Posterior vena cava (tissue), 2 donors: ENCODE measurements at places on chromosomes 13 and 19. TPM values are rescaled to one million over a fixed set of nuclear protein-coding genes. Genes with fewer than 3 reads are reported as not detected.
A peak's percentile ranks its signal among the peaks of the same experiment; 100 is the strongest.

CLC gene
- total RNA-seq, result not detected

CYP2B6 gene
- total RNA-seq, result not detected

TMEM145 gene
- total RNA-seq, result not detected

GRCh38 chr19:7492558-7492957 lies 3.7 kb upstream of the PEX11G start:
- no peak for DNase-seq

GRCh38 chr19:46241626-46242025 lies 12.1 kb downstream of the IGFL1 start:
- DNase-seq, result no peak

GRCh38 chr19:2170219-2170618 lies 6.5 kb downstream of the DOT1L start:
- DNase-seq, result no peak

GRCh38 chr13:53276265-53276664 lies 247.7 kb downstream of the OLFM4 start:
- DNase-seq, result no peak

ATP4A gene
- not detected for total RNA-seq

DNA sequence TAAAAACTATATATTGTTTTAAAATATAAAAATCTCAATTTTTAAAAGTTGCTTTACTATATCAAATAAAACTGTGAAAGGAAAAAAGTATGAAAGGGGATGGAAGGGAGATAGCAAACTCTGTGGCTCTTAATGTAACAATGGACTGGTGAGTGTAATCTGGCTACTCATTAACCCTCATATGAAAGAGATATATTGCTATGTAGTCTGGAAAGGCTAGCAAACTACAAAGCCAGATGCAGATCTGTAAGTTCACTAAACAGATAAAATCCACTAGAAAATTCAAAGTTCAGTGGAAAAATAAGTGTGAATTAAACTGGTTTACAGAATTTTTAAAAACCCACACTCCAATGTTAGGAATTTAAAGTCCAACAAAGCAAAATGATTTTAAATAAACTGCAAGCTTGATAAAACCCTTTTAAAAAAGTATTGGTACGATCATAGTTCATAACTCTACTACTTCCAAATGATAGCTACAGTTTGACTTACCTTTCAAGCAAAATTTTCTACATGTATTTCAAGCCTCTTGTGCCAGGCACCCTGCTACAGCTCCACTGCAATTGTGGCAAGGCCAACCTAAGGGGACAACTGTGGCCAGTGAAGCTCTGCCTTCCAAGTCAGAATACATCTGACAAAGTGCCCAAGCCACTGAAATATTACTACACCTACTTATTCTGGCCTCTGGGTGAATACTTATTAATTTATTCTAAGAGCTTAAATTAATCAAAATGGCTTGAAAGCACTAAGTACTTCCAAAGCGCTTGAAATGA lies 647 bp upstream of the ELF1 start:
- no peak for DNase-seq

DNA sequence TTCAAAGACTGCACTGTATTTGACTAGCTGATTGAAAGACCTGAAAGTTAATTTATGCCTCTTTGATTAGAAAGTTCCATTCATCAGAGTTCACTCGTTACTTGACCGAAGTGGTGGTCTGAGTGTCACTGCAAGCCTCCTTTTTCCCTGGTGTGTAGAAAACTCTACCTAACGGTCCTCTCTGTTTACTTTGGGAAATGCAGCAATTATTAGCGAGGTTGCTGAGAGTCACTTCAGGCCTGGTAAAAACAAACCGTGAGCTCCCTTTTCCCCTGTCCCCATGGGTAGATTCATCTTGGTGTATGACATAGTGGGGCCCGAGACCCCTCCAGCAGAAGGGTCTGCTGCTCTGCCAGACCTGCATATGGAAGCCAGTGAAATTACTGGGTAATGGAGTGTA lies 126.8 kb upstream of the RNF113B start:
- DNase-seq, result no peak

DNA sequence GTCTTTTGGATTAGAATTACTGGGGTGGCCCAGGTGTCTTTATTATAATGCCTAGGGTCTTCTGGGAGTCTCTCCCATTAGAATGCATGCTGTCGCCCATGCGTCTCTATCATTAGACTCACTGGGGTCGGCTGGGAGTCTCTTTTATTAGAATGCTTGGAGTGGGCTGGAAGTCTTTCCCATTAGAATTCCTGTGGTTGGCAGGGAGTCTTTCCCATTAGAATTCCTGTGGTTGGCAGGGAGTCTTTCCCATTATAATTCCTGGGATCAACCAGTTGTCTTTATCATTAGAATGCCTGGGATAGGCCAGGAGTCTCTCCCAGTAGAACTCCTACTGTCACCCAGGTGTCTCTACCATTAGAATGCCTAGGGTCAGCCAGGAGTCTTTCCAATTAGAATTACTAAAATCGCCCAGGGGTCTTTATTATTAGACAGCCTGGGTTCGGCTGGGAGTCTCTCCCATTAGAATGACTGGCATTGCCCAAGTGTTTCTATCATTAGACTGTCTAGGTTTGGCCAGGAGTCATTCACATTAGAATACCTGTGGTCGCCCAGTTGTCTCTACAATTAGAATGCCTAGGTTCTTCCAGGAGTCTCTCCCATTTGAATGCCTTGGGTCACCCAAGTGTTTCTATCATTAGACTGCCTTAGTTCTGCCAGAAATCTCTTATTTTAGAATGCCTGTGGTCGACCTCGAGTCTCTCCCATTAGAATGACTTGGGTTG lies 1558.5 kb downstream of the UQCRFS1 start:
- no peak for DNase-seq

DNA sequence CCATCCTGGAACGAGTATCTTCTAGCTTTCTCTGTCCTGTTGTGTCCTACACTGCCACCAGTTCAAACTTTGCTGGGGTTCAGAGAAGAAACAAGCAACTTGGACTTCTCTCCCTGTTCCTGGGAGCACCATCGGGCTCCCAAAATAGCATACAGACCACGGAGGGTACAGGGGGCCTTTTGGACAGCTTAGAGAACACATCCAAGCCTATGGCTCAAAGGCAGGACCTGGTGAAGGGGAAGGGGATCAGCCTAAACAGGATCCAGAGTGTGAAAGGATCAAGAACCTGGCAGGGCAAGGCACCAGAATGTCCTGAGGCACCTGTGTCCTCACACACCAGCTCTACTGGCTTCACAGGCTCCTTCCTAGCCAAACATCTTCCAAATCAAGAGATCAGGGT lies 1336.5 kb downstream of the UQCRFS1 start:
- DNase-seq, result no peak

GRCh38 chr19:56176881-56177280 lies 1.1 kb downstream of the GALP start:
- DNase-seq, result no peak

CALR3 gene
- total RNA-seq, result not detected

GRCh38 chr13:79062291-79062690 lies 343.8 kb downstream of the RBM26 start:
- no peak for DNase-seq

TTC9B gene
- not detected for total RNA-seq

DNA sequence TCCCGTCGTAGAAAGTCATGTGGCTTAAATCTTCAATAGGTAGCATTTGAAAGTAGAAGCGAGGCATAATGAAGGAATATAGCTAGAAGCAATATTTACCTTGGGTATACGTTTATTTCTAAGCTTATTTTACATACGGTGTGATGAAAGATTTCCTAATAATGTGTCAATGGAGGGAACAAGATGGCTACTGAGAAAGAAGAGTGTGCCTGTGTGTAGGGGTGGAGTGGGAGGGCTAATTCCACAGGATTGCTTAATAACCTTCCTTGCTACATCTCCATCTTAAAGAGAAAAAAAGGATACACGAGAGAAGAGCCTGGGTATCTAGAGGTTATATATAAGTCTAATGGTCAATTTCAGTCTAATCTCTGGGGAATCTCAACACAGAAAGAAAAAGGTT lies 2.0 kb downstream of the SPART start:
- DNase-seq, result no peak

DNA sequence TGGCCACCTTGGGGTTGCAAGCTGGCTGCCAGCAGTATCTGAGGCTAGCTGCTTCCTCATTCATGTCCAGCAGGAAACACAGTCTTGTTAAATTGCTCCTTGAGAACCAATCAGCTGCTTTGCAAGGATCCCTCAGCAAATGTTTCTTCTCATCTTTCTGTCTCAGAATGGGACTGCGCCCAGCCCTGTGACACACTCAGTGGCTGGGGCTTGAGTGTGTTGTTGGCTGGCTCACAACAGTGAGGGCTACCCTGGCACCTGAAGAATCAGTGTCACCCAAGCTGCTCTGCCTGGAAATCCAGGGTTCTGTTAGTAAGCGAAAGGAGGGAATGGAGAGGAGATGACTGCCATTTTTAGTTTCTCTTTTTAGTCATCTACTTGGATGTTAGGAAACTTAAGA lies 317.2 kb downstream of the DCT start:
- DNase-seq, result peak; percentile 65

CEACAM7 gene
- total RNA-seq, result not detected

HNRNPM gene
- total RNA-seq, result 118 TPM

GRCh38 chr19:17908244-17908643 lies 24.6 kb upstream of the CCDC124 start:
- no peak for DNase-seq

MBD3L3 gene
- not detected for total RNA-seq

- DNase-seq, result no peak
These were observed 61.9 kb upstream of the DOCK9 start for GRCh38 chr13:99039718-99040280.

UBA52 gene
- total RNA-seq, result 767 TPM

DNA sequence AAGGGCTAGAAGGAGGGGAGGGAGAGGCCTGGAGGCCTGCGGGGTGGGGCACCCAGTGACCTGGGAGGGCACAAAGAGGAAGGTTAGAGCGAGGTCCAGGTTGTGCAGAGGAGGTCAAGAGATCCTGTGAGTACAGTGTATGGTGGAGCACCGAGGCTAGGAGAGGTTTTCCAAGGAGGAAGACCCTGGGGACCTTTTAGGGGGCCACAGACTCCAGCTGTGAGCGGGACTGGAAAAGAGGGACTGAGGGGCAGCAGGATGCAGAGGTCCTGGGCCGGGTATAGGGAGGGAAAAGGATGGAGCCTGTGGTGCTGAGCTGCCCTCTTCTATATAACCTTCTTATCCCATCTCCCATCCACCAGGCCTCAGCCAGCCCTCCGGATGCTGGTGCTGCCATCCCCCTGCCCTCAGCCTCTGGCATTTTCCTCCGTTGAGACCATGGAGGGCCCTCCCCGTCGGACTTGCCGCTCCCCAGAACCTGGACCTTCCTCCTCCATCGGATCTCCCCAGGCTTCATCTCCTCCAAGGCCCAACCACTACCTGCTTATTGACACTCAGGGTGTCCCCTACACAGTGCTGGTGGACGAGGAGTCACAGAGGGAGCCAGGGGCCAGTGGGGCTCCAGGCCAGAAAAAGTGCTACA lies 863 bp downstream of the ZNF581 start:
- DNase-seq, result no peak

DNA sequence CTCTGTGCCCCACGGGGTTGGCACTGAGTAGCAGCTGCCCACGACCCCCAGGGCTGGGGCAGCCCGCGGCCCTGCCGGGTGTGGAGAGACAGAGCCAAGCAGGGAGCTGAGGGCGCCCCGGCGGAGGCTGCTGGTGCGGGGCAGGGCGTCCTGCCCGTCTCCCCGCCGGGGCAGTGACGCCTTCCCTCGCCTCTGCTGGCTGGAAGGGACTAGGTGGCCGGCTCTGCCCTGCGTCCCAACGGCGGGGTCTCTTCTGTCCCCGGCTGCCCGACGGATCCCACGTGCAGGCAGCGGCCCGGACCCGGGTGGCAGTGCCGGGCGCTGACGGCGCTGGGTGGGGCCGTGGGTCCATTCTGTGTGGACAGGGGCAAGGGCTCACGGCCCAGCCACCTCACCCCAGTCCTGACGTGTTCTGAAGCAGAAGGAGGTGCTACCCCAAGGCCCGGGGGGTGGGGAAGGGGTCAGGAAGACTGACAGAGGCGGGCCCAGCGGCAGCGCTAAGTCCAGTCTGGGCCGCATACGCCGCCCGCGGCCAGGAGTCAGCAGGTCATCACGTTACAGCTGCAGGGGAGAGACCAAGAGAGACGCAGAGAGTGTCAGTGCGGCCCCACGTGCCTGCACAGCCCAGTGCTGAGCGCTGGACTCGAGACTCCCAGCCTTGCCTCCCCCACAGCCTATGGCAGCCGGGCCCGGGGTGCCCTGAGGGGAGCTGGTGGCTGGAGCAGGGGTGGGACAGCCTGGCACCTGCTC lies 15.1 kb upstream of the PLPP2 start:
- DNase-seq, result peak; percentile 76

ZNF221 gene
- 4.4 TPM for total RNA-seq

RTBDN gene
- not detected for total RNA-seq

DNA sequence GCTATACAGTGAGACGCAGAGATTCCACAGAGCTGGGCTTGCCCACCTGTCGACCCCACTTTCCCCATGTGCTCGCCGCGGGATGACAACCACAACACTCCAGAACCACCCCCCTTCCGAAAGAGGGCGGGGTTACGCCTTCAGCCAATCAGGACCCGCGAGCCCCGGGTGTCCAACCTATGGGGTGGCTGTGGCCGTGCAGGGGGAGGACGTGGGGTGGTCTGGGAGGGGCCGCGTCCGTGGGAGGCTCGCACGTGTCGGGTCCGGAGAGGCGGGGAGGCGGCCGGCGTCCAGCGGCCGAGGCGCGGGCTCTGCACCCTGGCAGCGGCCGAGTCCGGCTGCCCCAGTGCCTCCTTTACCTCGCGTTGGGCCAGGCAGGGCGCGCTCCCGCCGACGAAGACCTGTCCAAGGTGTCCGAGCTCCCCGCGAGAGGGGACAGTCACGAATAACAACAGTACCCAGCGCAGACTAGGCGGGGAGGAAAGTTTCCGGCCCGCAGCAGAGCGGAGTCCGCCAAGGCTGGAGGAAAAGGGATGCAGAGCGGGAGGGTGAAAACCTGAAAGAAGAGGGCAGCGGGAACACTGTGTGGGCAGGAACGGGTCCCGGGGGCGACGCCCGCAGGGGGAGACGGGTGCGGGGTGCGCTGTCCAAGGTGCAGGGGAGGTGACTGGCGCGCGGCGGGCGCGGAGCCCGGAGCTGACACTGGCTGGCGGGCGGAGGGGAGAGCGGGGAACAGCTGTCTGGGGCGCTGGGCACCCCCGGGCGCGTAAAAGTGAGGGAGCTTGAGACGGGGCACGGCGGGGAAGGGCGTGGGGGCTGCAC lies 911 bp downstream of the ENOX1 start:
- peak; percentile 89 for DNase-seq

- no peak for DNase-seq
These were observed 2117.6 kb downstream of the PCDH9 start for GRCh38 chr13:65112531-65112941.

- no peak for DNase-seq
These were observed 10.5 kb upstream of the TDRD12 start for GRCh38 chr19:32709032-32709431.

- no peak for DNase-seq
These were observed 148.0 kb downstream of the PRR20E start for GRCh38 chr13:57314897-57315520.

DNA sequence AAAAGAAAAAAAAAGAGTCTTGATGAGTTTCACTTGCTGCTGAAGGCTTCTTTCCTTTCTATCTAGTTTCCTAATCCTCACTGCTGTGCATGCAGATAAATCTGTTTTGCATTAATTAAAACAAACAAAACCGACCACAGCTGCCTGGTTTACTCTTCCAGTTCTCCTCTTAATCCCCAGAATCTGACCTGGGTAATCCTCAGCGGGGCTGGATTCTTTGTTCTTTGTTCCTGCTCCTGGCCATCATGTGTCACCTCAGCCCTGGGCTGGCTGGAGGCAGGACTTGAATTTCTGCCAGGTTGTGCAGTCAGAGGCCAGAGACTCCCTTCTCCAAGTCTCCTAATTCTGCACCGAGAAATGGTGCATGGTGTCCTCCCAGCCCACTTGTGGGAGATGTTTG lies 52.2 kb upstream of the CYP4F8 start:
- no peak for DNase-seq
